NCI-H69 (cell line): ENCODE measurements at places on chromosomes 11 and 22.
A peak's percentile ranks its signal among the peaks of the same experiment; 100 is the strongest.

DNA sequence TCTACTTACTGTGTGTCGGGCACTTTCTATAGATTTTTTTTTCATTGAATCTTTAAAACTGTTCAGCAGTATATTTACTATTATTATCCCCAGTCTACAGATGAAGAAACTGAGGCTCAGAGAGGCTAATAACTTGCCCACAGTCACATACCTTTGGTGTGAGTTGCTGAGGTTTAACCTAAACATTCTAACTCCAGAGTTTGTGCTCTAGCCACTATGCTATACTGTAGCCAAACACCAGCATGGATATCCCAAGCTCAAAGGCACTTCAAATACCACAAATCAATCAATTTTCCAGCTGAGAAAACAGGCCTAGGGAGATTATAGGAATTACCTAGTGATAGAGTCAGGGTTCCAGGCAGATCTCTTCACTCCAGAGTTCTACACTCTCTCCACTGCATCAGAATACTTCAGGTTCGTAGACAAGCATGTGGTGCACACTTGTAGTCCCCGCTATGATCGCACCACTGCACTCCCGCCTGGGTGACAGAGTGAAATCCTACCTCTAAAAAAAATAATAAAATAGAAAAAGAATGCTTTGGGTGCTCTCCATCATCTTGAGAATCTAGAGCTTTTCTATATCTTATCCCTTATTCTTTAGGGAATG is 20.4 kb upstream of the UPB1 start:
- DNase-seq = no peak

GRCh38 chr11:124511745-124512144 is 31.7 kb downstream of the OR8B12 start:
- no peak for DNase-seq

DNA sequence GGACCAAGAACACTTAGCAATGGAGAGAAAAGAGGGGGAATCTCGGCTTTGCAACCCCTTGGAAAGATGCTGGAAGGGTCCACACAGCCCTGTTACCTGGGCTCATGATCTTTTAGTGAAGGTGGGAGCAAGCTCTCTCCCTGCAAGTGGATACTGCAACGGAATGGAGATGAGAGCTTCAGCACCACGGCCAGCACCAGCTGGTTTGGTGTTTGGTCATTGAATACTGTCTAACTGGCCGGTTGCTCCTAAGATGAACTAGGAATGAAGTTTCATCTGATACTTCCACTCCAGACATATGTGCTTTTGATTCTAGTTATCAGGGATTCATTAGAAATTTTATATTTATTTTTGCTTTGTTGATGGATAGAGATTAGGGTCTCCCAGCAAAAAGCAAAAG is 16.3 kb downstream of the HTR3A start:
- no peak for DNase-seq

GRCh38 chr11:119757378-119757777 is 28.4 kb upstream of the NECTIN1 start:
- DNase-seq = no peak

GRCh38 chr22:28245579-28246224 is 326.6 kb upstream of the PITPNB start:
- peak; percentile 32 for DNase-seq

DNA sequence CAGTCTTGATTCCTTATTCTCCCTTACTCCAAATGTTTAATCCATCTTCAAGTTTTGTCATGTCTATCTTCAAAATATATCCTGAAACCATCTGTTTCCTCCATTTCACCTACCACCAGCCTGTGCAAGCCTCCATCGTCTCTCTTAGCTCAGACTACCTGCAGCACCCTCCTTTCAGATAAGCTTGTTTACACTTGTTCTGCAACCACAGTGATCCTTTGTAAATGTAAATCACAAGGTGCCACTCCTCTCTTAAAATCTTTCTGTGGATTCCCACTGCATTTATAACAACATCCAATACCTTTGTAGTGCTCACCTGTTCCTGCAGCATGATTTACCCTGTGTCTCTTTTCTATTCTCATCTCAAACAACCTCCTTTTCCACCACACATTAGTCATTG is 31.8 kb upstream of the GPR83 start:
- DNase-seq = no peak

GRCh38 chr11:1217151-1217550 is 5.7 kb upstream of the MUC5B start:
- no peak for DNase-seq

DNA sequence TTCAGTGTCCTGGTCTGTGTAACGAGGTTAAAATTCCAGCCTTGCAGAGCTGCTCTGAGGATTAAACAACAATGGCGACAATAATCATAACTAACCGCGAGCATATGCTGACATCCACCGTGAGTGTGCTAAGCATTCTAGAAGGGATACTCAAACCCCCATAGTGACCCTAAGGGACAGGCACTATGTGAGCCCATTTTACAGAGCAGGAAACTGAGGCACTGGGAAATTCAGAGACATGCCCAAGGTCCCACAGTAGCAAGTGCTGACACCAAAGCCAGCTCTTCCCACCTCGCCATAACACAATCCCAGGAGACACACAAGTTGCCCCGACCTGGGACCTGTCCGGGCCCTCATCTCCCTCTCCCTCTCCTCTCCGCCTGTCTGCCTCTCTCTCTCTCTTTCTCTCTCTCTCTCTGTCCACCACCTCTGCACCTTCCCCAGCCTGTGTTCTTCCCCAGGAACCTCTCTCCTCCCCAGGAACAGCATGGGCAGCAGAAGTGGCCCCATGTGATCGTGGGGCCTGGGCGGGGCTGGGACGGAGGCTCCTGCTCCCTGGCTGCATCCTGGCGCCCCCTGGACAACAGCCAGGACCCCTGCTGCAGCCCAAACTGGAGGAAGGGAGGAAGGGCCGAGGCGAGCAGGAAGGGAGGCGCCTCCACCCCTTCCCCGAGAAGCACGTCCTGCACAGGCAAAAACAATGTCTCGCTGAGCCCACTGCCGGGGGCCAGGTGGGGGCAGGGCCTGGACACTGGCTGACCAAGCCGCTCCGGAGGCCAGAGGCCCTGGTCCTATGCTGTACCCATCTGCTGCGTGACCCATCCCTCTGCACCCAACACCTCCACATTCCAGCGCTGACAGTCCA is 14.8 kb upstream of the MFNG start:
- peak; percentile 81 for DNase-seq

DNA sequence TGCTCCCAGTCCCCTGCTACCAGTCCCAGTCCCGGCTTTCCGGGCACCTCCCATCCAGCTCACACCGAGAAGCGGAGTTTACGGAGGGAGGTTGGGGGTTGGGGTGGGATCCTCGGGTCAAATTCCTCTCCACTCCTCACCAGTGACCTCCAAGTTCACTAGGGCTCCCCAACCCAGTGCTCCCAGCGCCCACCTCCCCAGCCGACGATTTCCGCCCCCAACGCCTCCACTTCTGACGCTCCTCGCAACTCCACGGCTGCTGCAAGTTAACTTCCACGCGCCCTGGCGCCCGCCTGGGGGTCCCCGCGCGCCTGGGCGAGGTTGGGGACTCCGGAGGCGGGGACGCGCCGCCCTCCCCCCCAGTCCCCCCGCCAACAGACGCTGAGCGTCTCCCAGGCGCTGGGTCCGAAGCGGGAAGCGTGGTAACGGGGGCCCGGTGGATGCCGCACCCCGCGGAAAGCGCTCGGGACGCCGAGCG is 526 bp downstream of the TPST2 start:
- peak; percentile 34 for DNase-seq

DNA sequence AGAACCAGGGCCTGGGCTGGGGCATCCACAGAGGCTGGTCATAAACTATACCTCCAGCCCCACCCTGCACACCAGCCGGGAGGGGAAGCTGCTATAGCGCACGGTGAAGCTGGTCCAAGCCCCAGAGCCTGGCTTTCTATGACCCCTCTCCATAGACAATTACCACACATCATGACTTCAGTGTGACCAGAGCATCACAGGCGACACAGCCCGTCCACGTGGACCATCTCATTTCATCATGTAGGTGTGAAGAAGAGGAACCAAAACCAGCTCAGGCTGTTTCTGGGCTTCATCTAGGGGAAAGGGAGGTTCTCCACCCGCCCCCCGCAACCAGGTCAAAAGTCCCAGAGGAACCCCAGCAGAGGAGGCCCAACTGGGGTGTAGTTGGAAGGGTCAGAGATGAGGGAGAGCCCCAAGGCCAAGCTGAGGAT is 3.0 kb downstream of the CXCR5 start:
- DNase-seq = no peak

DNA sequence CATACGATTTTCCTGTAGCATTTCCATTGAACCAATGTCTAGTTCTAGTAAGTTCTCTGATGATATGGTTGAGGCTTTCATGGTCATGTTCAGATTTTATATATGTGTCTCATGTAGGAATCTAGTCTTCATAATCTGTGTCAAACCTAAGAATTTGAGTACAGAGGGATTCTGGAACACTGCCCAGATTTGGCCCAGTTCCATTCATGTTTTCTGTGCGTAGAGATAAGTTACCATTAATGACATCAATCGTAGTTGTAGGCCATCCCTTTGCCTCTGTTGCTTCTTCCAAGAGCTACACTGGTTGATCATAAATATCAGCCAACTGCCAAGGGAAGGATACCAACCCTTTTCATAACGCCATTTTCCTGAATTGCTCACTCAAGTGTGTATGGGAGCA is 23.3 kb downstream of the ST3GAL4 start:
- no peak for DNase-seq

- no peak for DNase-seq
Measured at GRCh38 chr11:17294033-17294432, 17.5 kb downstream of the NUCB2 start.

DNA sequence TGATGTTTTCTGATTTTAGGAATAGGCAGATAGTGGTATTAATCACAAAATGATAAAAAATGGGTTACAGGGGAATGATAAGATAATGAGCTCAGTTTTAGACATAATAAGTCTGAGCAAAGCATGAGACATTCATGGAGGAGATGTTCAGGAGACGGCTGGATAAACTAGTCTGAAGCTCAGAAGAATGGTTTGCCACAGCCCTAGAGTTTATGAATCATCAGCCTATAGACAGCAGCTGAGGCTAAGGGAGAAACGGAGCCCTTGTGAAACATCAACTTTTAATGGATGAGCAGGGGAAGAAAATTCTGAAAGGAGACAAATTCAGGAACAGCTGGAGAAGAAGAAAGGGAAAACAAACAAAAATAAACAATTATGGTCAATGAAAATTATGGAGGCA is 87.2 kb downstream of the RELT start:
- DNase-seq = no peak

- DNase-seq = no peak
Measured at GRCh38 chr11:20980736-20981135, 311.4 kb downstream of the NELL1 start.

GRCh38 chr11:19679952-19680828 is 32.4 kb upstream of the NAV2 start:
- DNase-seq = peak; percentile 7

- no peak for DNase-seq
Measured at GRCh38 chr11:19352771-19353160, 112.0 kb upstream of the E2F8 start.

- peak; percentile 46 for DNase-seq
Measured at GRCh38 chr11:29328961-29329441, 687.8 kb downstream of the KCNA4 start.

DNA sequence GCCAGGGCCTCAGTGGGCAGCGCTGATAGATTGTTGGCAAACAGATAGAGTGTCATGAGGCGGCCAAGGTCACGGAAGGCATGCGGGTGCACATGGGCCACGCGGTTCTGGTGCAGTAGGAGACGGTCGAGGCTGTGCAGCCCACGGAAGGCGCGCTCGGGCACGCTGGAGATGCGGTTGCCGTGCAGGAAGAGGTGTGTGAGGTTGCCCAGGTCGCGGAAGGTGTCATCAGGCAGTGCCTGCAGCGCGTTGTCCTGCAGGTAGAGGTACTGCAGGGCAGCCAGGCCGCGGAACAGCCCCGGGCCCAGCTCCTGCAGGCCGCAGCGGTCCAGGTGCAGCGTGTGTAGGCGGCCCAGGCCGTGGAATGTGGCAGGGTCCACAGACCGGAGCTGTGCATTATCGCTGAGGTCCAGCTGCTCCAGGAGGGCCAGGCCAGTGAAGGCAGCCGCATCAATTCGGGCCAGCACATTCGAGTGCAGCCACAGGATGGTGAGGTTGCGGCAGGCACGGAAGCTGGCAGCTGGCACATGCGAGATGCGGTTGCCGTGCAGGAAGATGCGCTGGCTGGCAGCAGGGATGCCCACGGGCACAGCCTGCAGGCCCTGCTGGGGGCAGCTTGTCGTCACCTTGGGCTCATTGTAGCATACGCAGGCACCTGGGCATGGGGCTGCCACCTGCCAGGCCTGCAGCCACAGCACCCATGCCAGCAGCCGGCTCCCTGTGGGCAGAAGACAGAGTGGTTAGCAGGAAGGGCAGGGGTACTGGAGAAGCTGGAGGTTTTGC is 25.5 kb downstream of the RTN4R start:
- no peak for DNase-seq

GRCh38 chr11:120207512-120207911 is 3.3 kb upstream of the OAF start:
- DNase-seq = no peak

DNA sequence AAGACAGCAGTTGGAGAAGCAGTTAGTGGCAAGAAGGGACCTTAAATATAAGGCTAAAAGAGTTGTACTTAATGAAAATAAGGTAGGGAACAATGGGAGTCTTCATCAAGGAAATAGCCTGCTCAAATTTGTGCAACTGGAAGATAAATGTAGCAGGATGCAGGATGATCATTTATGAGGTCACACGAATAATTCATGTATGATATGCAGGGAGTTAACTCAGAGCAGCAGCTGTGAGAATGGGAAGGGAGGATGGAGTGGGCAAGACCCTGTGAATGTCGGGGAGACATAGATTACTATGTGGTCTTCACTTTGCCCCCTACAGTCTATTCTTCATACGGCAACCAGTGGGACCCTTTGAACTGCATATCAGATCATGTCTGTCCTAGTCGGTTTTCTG is 25.2 kb upstream of the BMAL1 start:
- no peak for DNase-seq

DNA sequence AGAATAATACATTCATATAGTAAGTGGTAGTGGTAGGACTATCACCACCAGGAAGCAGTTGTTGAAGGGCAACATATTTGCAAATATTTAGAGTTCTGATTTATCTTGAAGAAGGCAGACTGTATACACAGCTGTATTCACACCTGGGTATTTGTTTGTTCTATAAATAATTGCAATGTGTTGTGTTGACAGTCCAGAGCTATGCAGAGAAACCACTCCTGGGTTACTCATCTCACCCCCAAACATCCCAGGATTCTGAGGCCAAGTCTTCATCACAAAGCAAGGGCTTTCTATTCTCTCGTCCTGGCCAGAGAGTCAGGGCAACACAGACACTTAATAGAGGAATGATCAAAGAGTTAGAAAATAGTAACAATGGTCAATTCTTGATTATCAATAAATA is 102.1 kb upstream of the FAT3 start:
- DNase-seq = peak; percentile 62

- DNase-seq = no peak
Measured at GRCh38 chr11:83158357-83158786, 1.4 kb downstream of the PCF11 start.
